ENCODE measurements at places on chromosomes 1 and 21.

DNA sequence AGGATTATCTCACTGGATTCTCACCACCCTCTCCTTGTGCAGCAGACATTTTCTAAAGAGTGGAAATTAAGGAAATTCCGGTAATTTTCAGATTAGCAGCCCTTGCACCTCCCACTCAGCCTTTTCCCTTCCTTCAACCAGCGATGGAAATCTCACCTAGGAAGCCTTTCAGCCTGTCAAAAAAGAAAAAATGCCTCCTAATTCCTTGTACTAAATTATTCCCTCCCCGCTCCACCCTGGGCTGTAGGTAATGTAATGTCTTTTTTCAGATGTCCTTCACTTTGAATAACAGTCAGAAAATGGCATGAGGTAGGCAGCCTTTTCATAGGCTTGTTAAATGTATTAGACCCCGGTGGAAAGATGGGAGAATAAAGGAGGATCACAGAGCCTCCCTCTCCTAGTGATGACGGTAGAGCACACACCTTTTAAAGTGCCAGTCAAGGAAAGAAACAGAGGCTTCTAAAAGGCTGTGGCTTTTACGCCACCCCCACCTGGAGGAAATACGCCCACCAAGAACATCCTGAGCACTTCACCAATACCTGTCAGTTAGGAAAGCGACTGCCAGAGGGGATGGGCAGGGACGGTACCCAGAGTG, 62.8 kb upstream of the NEK2 start:
- no peak for DNase-seq

- DNase-seq = no peak
Measured at GRCh38 chr1:175632667-175633066, 110.7 kb downstream of the TNR start.

- DNase-seq = no peak
Measured at GRCh38 chr1:15918962-15919715, 56.8 kb downstream of the ZBTB17 start.

GRCh38 chr21:33022489-33022827, 3.3 kb upstream of the OLIG2 start:
- DNase-seq = no peak

DNA sequence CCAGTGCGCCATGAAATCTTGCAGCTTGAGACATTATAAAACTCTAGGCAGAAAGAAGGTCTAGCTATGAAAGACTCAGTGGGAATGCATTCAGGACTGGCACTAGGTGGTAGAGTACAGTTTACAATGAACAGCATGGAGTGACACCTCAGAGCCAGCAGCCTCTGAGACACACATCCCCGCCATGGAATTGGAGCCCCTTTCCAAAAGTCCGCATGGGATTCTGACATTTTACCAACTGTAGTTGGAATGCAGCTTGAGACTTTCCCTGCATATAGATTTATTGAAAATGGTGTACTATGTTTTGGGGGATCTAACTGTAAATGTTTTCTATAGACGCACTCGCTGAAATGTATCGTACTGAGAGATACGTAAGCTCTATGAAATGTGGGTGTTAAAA, 116.3 kb downstream of the ZSCAN20 start:
- no peak for DNase-seq

GRCh38 chr1:225962440-225962975, 21.5 kb upstream of the LEFTY2 start:
- no peak for DNase-seq

DNA sequence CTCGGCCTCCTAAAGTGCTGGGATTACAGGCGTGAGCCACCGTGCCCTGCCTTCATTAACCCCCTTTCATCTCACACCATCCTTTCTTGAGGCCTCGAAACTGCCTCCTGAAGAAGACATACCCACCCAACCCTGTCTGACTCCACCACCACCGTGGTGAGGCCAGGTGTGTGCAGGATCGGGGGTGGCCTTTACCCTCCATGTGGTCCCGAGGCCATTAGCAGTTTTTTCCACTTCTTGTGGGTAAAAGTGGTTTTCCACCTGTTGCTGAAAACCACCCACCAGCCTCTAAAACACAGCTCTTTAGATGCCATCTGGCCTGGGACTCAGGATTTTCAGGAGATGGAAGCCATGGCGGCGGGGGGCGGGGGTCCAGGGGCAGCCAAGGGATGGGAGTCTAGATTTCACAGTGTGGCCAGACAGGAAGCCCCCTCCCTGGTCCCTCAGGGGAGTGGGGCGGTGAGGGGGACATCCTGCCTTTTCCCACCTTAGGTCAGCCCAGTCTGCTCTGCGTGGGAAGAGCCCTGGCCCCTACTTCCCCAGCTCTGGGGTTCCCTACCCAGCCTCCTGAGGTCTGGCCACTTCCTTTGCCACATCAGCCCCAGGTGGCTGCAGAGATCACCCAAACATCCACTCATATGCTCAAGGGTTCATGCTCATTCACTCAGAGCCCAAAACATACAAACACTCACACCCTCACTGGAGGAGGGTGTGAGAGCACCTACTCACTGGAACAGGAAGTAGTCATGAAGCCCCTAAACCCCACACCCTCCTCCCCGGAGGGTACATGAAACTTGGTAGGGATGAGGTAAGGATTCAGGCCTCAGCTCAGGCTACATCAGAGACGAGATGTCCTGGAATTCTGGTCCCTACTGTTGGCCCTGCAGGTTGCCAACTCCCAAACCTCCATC, 2.3 kb downstream of the FGR start:
- DNase-seq = no peak

DNA sequence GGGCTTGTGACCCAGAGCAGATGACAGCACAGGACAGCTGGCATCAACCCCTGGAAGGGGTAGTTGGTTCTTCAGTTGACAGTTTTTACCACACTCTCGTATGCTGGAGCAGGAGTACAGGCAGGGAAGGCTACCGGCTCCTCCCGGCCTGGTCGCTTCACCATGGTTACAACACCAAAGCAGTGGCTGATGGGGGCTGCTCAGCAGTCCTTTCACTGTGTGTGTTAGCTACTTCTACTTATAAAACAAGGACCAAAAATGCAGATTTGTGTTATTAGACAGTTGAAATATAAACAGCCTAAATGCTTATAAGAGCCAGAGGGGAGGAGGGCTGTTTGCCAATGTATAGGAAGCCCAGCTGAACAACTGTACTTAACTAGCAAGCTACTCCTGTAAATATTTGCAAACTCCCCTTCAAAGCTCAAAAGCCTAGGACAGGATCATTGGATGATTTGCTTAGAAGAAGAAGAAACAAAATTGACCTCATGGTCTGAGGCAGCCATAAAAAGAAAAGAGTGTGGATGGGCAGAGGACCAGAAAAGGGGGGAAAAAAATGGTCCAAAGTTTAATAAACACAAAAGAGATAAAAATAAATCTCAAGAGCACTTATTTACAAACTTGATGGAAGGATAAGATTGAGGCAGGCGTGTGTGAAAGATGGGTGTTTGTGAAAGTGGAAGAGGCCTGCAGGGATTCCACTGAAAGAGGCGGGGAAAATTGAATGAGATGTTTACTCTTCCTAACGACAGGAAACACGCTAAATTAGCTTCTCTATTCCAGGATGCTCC, 57.1 kb downstream of the TGFB2 start:
- DNase-seq = peak; percentile 37

DNA sequence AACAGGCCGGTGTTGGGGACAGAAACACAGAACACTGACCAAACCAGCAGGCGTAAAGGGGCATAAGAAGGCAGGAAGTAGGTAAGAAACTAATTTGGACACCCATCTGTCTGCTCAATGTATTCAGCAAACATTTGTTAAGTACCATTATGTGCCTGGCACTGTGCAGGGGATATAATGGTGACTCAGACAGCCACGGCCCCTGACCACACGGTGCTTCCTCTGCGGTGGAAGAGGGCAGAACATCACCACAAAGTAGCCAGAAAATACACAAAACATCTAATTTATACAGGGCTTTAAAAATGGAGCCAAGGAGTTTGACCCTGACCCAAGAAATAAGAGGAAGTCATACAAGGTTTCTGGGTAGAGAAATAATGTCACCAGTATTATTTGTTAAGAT, 12.9 kb downstream of the DNAJC11 start:
- DNase-seq = no peak

DNA sequence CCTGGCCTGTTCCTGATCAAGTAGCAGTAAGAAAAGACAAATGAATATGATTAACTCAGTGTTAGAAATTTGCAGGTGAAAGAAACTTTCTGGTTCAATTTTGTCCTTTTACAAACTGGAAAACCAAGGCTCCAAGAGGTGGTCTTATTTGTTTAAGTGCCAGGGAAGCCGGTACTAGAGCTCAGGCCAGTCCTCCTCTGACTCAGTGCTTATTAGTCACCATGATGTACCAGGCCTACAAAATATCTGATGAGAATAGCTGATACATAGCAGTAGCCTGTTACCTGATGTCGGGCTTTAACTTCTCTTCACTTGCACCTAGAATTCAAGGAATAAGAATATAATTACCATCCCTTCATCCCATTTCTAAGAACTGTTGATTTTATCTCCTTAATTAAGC, 394.8 kb downstream of the LMX1A start:
- no peak for DNase-seq

GRCh38 chr1:42951588-42951987, 7.1 kb downstream of the SLC2A1 start:
- no peak for DNase-seq

GRCh38 chr21:29854795-29855194, 85.0 kb downstream of the GRIK1 start:
- DNase-seq = no peak

- no peak for DNase-seq
Measured at GRCh38 chr1:215292932-215293331, 210.4 kb downstream of the KCNK2 start.

DNA sequence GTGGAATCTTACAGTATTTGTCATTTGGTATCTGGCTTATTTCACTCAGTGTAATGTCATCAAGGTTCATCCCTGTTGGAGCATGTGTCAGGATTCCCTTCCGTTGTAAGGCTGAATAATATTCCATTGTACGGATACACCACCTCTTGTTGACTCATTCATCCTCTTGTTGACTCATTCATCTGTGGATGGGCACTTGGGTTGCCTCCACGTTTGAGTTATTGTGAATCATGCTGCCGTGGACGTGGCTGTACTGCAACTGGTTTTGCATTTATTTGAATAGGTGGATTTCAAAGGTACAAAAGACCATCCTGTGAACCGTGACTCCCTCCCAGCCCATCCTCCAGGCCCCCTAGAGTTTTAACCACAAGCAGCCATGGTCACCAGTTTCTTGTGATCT, 11.9 kb upstream of the TCP10L start:
- no peak for DNase-seq

DNA sequence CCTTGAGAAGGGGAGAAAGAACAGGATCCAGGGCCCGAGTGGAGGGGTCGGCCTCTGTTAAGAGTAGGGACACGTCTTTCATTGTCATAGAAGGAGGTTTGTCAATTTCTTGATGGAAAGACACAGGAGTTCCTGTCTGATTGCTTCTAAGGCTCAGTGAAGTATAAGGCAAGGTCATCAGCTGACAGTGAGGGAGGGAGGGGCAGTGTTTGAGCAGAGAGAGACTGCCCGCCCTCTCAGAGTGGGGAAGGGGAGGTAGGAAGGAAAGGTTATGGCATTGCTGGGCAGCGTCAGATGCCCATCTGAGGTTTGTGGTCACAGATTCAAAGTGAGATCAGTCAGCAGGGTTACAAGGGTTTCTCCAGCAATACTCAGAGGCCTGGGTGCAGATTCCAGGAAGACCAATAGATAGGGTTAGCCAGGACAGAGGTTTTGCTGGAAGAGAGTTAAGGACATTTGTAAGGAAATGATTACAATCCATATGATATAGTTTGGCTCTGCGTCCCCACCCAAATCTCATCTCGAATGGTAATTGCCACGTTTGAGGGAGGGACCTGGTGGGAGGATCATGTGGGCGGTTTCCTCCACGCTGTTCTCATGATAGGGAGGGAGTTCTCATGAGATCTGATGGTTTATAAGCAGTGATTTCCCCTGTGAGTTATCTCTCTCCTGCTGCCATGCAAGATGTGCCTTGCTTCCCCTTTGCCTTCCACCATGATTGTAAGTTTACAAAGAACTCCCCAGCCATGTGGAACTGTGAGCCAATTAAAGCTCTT, 127.2 kb upstream of the GJB5 start:
- DNase-seq = no peak

DNA sequence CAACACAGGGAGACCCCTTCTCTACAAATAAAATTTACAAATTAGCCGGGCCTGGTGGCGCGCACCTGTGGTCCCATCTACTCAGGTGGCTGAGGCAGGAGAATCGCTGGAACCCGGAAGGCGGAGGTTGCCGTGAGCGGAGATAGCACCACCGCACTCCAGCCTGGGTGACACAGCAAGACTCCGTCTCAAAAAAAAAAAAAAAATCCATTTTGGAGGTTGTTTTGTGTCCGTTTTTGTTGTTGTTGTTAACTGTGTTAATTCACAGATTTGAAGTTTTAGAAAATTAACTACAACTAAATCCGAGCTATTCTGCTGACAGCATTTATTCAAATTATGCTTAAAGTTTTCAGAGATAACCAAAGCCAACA, 618 bp downstream of the CLCC1 start:
- DNase-seq = peak; percentile 32

DNA sequence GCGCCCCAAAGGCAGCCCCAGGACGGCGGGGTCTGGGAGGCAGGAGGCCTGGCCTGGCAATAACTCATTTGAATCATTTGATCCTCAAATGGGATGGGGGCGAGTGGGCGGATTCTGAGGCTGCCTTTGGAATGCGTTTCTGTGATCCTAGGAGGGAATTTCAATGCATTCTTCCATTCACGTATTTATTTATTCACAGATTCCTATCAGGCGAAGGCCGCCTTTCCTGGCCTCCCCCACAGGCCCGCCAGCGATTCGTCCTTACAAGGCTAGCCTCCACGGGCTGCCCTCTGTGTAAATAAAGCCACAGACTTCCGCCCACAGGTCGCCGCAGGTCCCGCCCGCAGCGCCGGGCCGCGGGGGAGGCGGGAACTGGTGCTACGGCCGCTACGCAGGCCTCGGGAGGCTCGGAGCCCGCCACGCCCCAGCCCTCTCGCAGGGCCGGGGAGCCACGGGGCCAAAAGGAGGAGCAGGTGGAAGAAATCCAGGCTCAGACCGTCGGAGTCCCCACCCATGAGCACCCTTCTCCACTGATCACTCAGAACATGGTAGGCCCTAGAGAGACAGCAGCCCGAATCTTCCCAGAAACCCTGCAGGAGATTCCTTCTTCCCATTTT, 31.3 kb upstream of the JUN start:
- no peak for DNase-seq

DNA sequence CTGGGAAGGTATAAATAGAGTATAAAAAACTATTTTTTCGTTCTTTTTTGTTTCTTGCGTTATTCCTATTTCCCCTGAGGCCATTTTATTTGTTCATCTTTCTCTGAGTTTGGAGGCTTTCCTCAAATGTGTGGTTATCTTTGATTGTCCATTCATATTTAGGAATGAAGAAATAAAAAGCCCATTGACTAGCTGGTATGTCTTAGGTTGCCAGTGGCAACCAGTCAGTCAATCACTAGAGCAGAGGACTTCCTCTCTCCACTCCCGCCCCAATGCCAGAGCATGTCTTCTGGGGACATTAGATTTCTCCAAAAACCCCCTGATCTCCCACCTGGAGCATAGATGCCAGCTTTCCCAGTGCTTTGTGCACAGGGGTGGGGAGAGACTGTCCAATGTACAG, 20.7 kb upstream of the FOXE3 start:
- DNase-seq = no peak

GRCh38 chr1:41898191-41898713, 20.5 kb downstream of the HIVEP3 start:
- DNase-seq = no peak
